ENCODE measurements at places on chromosomes 6 and 20. TPM values are rescaled to one million over a fixed set of nuclear protein-coding genes. Genes with fewer than 3 reads are reported as not detected.

GRCh38 chr6:115796829-115797228, 263.9 kb downstream of the FRK start:
- H3K27ac ChIP-seq = no peak overlapping the region
- H3K27me3 ChIP-seq = peaks cover 4% of the 10 kb centered on the region
- H3K36me3 ChIP-seq = no peaks in the 10 kb centered on the region
- peaks cover 24% of the 10 kb centered on the region for H3K4me1 ChIP-seq
- no peak for DNase-seq
- no peak overlapping the region for H3K4me3 ChIP-seq

GRCh38 chr6:111626441-111626840, 20.8 kb upstream of the TRAF3IP2 start:
- no peaks in the 10 kb centered on the region for H3K27me3 ChIP-seq
- H3K4me1 ChIP-seq = peaks cover 15% of the 10 kb centered on the region
- no peak for DNase-seq
- no peak overlapping the region for H3K4me3 ChIP-seq
- no peak overlapping the region for H3K27ac ChIP-seq
- peaks cover 2% of the 10 kb centered on the region for H3K36me3 ChIP-seq

DNA sequence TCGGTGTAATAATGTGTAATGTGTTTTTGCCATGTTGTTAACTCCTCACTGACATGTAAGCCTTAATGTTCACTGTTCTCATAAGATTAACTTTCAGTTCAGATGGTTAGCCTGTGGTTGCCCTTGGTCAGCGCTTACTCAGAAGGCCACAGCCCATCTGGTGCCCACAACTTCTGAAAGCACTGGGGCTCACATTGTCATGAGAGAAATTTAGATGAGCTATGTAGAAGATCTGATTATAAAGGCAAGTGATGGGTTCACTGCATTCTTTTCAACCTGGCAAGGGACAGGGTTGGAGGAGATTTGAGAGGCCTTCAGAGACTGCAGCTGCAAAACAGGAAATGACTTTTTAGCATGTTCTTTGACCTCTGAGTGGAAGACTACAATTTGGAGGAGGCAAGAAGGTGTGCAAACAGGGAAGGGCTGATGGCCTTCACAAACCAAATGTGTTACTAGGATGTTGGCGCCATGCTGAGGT, 242.3 kb upstream of the SUPT3H start:
- DNase-seq = no peak
- no peak overlapping the region for H3K4me3 ChIP-seq
- no peak overlapping the region for H3K27ac ChIP-seq
- peaks cover 26% of the 10 kb centered on the region for H3K4me1 ChIP-seq
- H3K27me3 ChIP-seq = no peaks in the 10 kb centered on the region
- H3K36me3 ChIP-seq = no peaks in the 10 kb centered on the region

DNA sequence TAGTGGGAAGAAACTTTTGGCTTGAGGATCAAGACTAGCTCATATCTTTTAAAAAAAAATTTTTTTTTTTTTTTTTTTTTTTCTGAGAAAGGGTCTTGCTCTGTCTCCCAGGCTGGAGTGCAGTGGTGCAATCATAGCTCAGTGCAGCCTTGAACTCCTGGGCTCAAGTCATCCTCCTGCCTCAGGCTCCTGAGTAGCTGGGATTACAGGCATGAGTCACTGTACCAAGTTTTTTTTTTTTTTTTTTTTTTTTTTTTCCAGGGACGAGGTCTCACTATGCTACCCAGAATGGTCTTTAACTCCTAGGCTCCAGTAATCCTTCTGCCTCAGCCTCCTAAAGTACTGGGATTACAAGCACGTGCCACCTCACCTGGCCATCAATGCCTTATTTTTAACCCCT, 27.9 kb downstream of the GCLC start:
- no peak for DNase-seq
- H3K4me1 ChIP-seq = no peaks in the 10 kb centered on the region
- no peak overlapping the region for H3K27ac ChIP-seq
- no peak overlapping the region for H3K4me3 ChIP-seq

- no peak for DNase-seq
- no peak overlapping the region for H3K4me3 ChIP-seq
- no peaks in the 10 kb centered on the region for H3K27me3 ChIP-seq
- no peak overlapping the region for H3K27ac ChIP-seq
Measured at GRCh38 chr6:70857387-70858077, 99.3 kb downstream of the B3GAT2 start.

DNA sequence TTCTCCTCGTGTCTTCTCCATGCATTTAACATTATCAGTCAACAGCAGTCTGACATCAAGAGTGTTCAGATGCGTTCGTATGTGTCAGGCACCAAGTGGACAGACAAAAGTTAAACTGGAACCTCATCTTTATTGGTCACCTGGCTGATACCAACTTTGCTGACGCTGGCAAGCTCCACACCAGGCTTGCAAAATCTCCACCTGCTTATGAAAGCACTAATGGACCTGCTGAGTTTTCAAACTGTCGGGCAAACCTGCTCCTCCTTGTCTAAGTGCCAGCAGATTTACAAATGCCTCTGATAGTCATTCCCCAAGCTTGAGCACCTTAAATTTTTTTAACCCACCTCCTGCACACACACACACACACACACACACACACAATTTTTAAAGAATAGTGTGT, 27.9 kb upstream of the DSP start:
- no peak overlapping the region for H3K4me3 ChIP-seq
- no peak overlapping the region for H3K27ac ChIP-seq
- no peak for DNase-seq

Gene C6orf141
- 6.5 TPM for total RNA-seq

Gene DST
- 302 TPM for total RNA-seq
